ENCODE measurements at places on chromosomes 1 and 21. TPM values are rescaled to one million over a fixed set of nuclear protein-coding genes. Genes with fewer than 3 reads are reported as not detected.

DNA sequence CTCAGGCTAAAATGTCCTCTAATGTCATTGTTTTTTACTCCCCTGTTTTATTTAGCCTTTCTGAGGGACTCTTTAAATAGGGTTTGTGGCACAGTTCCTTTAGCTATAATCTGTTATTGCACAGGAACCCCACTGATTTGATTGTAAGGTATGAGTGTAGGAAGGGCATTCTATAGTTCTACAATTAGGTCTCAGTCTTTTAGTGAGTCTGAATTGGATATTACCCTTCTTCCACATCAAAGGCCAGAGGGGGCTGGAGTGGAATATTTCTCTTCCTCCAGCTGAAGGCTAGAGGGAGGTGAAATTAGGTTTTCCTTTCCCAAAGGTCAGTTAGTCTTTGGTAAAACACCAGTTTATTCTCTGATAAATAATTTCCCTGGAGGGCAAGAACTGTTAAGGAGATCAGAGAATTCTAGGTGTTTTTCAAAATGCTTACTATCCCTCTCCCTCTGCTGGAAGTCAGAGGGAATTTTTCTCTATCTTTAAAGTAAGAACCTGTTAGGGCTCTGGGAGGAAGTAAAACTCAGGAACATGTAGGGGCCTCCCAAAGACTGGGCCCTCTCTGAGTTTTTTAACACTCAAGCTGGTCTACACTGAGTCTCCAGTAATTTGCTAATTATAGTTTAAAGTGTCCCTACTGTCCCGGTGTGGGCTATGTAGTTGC is 176.3 kb upstream of the ZNHIT6 start:
- DNase-seq, result no peak

DNA sequence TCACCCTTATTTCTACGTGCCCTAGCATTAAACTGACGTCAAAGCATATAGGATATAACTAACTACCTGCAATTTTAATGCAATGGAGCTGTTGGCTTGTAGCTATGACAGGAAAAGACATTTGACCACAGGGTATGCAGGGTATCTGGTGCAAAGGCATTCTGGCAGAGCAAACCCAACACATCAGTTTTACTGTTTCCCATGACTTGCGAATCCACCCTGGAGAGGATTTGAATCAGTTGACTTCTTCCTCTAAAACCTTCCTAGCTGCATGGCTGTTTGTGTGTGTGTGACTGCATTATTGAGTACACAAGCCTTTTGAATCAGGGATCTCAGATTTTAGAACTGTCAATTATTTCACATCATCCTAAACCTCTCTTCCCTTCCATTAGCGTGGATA is 41.7 kb upstream of the SYT14 start:
- no peak for DNase-seq

DNA sequence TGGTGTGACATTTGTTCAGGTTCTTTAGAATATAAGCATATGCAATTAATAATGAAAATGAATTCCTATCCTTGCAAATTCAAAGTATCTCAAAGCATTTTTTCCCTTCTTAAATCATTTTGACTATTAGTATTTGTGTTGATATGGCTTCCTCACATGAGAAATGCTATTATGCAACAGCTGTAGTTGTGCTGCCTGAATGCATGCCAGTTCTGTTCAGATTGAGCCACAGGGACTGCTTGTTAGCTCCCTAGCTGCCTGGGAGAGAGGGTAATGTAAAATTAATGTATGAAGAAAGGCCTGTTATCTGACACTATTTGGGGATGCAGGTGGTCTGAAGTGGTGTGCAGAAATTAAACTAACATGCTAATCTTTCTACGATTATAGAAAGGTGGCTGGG is 45.5 kb downstream of the CACHD1 start:
- no peak for DNase-seq

GRCh38 chr1:170853302-170853701 is 82.0 kb upstream of the MROH9 start:
- DNase-seq, result no peak

The ECE1 gene
- 156 TPM for total RNA-seq

The PGLYRP3 gene
- not detected for total RNA-seq

All from mesenteric fat pad (tissue), 1 donor.